ENCODE measurements at places on chromosomes 16 and 17. TPM values are rescaled to one million over a fixed set of nuclear protein-coding genes. Genes with fewer than 3 reads are reported as not detected.

Gene CCL3
- not detected for total RNA-seq

Gene NPTX1
- 0.15 TPM for total RNA-seq

Gene GABARAP
- total RNA-seq, result 280 TPM

Gene SCPEP1
- total RNA-seq, result 39.8 TPM

Gene ITGAD
- not detected for total RNA-seq

Gene NPIPA8
- 0.39 TPM for total RNA-seq

Gene ADGRG3
- 0.34 TPM for total RNA-seq

Gene SULT1A1
- total RNA-seq, result 6.5 TPM

Gene HSD3B7
- total RNA-seq, result 16.7 TPM

Gene SLC16A6
- 0.20 TPM for total RNA-seq

Gene KCNJ12
- 0.67 TPM for total RNA-seq

Gene USP43
- 0.10 TPM for total RNA-seq

Gene AOC3
- 0.40 TPM for total RNA-seq

Gene BRIP1
- 7.3 TPM for total RNA-seq

Gene CDH3
- not detected for total RNA-seq

Gene RNF43
- not detected for total RNA-seq

Gene PIK3R6
- not detected for total RNA-seq

Gene TBC1D26
- not detected for total RNA-seq

Gene IRX6
- total RNA-seq, result not detected

Gene GRAPL
- 13.8 TPM for total RNA-seq

Gene BICDL2
- total RNA-seq, result not detected

Gene OTOA
- not detected for total RNA-seq

Gene PLCG2
- 11.8 TPM for total RNA-seq

Gene PRSS33
- total RNA-seq, result not detected

Gene HNF1B
- not detected for total RNA-seq

Gene TBC1D3L
- not detected for total RNA-seq

Gene HOXB9
- total RNA-seq, result 10.6 TPM

Gene ARHGAP27
- total RNA-seq, result 29.8 TPM

Data from mammary microvascular endothelial cell (primary cell).